ENCODE measurements at places on chromosomes 1 and 21. TPM values are rescaled to one million over a fixed set of nuclear protein-coding genes. Genes with fewer than 3 reads are reported as not detected.

DNA sequence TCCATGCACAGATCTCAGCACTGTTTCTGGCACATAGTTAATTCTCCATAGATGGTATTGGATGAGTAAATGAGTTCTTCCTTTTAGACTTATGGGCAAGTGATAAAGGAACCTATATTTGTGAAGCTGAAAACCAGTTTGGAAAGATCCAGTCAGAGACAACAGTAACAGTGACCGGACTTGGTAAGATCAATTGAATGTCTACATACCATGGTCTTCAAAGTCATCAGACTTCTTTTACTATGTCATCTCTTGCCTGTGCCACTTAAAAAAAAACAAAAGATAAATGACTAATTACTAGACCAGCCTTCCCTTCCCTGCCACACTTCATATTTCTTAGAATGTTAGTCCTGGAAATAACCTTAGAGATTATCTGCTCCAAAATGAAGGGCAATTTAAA is 246.7 kb downstream of the HMCN1 start:
- H3K4me3 ChIP-seq = no peak overlapping the region
- H3K27ac ChIP-seq = no peak overlapping the region
- H3K27me3 ChIP-seq = no peaks in the 10 kb centered on the region
- no peaks in the 10 kb centered on the region for H3K36me3 ChIP-seq
- no peak for DNase-seq

DNA sequence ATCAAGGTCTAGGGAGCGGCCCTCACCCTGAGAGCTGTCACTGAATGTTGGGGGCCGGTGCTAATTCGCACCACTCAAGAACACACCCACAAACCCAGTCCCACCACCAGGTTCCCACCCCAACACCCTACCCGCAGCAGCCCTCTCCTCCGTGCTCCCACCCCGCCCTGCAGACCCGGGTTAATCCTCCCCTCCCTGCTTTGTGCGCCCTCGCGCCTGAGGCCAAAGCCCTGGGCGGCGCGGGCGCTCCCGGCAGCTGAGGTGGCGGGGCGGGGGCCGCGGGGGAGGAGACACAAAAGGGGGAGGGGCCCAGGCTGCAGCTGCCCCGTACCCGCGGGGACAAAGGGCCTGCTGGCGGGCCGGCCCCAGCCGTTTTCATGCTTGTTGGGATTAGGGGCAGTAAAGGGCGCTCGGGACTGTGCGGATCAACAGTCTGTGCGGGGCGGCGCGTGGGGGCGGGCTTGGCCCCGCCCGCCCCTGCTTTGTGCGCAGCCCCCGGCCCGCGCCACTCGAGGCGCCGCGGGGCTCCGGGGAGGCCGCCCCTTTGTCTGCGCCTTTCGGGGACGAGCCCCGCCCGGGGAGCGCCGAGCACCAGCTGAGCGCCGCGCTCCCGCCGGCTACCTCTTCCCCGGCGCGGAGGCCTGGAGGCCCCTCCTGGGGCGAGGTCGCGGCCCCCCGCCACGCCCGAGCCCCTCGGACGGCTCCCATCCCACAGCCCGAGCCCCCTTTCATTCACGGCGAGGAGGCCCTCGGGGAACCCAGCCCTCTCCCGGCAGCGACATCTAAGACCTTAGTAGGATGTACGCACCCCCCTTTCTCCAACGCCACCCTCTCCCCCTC is 10.9 kb downstream of the C1orf216 start:
- H3K27me3 ChIP-seq = peaks cover 13% of the 10 kb centered on the region
- H3K36me3 ChIP-seq = no peaks in the 10 kb centered on the region
- peak overlapping the region; percentile 28 for H3K4me3 ChIP-seq

- H3K27ac ChIP-seq = peak overlapping the region; percentile 32
- no peaks in the 10 kb centered on the region for H3K27me3 ChIP-seq
- no peak for DNase-seq
- no peaks in the 10 kb centered on the region for H3K36me3 ChIP-seq
- no peaks in the 10 kb centered on the region for H3K4me1 ChIP-seq
Observed at GRCh38 chr21:46028573-46029091, 47.1 kb downstream of the COL6A1 start.

- H3K4me3 ChIP-seq = no peak overlapping the region
- no peak for DNase-seq
- H3K27ac ChIP-seq = no peak overlapping the region
- no peaks in the 10 kb centered on the region for H3K27me3 ChIP-seq
- H3K36me3 ChIP-seq = no peaks in the 10 kb centered on the region
Observed at GRCh38 chr1:184489908-184490307, 103.1 kb downstream of the C1orf21 start.

- no peaks in the 10 kb centered on the region for H3K27me3 ChIP-seq
- peaks cover 31% of the 10 kb centered on the region for H3K4me1 ChIP-seq
- H3K36me3 ChIP-seq = no peaks in the 10 kb centered on the region
- no peak overlapping the region for H3K4me3 ChIP-seq
Observed at GRCh38 chr1:53121319-53122172, 20.9 kb downstream of the SLC1A7 start.

DNA sequence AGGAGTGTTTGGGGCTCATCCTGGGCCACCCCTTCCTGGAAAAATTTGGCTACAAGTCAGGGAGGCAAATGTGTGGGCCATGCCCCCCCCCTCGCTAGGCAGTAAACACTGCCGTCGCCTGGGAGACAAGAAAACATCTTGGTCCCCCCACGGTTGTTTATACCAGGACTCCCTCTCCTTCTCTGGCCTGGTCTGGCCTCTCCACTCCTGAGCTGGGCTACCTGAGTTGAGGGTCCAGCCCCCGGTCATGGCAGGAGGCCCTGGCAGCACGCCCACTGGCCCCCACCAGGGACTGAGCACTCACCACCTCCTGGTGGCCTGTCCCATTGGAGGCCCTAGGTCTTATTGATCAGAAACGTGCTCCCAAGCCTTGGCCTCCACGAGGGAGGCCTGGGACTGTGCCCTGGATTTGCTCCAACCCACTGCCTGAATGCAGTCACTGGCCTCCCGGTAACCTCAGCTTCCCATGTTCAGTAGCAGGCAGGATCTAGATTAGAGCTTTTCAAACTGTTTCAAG is 15.8 kb downstream of the KCNQ4 start:
- H3K4me1 ChIP-seq = peaks cover 8% of the 10 kb centered on the region
- H3K4me3 ChIP-seq = no peak overlapping the region
- no peak overlapping the region for H3K27ac ChIP-seq
- no peaks in the 10 kb centered on the region for H3K36me3 ChIP-seq
- no peaks in the 10 kb centered on the region for H3K27me3 ChIP-seq
- no peak for DNase-seq

- H3K4me3 ChIP-seq = no peak overlapping the region
- no peak overlapping the region for H3K27ac ChIP-seq
- DNase-seq = no peak
- no peaks in the 10 kb centered on the region for H3K4me1 ChIP-seq
- H3K36me3 ChIP-seq = no peaks in the 10 kb centered on the region
Observed at GRCh38 chr1:7585216-7585907, 185.7 kb upstream of the VAMP3 start.

DNA sequence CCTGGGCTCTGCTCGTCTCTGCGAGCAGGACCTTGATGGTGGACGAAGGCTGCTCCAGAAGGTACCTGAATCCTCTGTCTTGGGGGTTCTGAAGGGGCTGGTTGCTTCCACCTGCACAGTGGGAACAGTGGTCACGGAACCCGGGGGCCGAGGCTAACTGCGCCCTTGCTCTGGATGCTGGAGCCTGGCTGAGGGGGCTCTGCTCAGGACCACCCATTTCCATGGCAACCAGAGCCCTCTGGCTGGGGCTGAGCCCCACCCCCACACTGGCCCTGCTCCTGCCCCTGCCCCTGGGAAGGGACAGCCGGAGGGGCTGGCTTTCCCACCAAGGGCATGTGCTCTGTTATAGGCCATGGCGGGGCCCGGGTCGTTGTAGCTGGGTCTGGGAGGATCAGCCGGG is 462.3 kb downstream of the PTPRU start:
- H3K27me3 ChIP-seq = no peaks in the 10 kb centered on the region
- no peaks in the 10 kb centered on the region for H3K36me3 ChIP-seq
- DNase-seq = peak; percentile 33
- no peak overlapping the region for H3K27ac ChIP-seq
- no peaks in the 10 kb centered on the region for H3K4me1 ChIP-seq
- H3K4me3 ChIP-seq = no peak overlapping the region

GRCh38 chr1:197041486-197042353 is 25.3 kb downstream of the F13B start:
- H3K4me1 ChIP-seq = no peaks in the 10 kb centered on the region
- H3K36me3 ChIP-seq = no peaks in the 10 kb centered on the region
- no peak for DNase-seq
- H3K27ac ChIP-seq = no peak overlapping the region
- H3K4me3 ChIP-seq = no peak overlapping the region

DNA sequence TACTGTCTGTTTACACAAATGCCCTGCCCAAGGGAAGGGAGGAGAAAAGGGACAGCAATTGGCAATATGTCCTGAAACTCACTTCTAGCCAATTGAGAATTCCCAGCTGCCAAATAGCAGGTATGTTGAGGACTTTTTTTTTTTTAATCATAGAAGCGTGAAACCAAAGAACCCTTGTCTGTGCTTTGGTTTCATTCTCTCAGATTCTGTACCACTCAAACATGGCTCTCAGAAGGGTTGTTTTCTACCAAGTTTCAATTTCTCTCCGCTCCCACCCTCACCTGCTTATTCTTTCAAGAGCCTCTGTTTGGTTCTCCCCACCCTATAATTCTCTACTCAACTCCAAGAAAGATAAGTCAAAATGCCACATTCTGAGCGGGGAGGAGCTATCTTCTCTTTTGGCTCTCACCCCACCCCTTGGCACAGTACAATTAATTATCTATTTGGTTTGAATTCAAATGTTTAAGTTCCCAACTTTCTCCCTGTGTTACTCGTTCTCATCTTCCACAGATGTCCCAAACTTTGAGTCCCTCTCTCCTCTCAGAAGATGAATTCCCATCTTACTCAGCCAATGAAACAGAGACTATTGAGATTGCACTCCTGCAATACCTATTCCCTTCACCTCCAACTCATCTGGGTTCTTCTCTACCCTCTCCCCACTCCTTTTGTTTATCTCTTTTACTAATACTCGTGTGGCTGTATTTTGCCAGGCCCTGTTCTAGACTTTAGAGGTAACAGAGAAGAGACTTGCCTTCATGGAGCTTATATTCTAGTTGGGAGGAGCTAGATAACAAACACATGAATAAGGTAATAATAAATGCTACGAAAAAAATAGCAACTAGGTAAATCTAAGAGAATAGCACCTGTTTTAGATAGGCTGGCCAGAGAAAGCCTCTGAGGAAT is 3.9 kb upstream of the TP53BP2 start:
- H3K27me3 ChIP-seq = no peaks in the 10 kb centered on the region
- no peaks in the 10 kb centered on the region for H3K36me3 ChIP-seq
- no peak for DNase-seq

DNA sequence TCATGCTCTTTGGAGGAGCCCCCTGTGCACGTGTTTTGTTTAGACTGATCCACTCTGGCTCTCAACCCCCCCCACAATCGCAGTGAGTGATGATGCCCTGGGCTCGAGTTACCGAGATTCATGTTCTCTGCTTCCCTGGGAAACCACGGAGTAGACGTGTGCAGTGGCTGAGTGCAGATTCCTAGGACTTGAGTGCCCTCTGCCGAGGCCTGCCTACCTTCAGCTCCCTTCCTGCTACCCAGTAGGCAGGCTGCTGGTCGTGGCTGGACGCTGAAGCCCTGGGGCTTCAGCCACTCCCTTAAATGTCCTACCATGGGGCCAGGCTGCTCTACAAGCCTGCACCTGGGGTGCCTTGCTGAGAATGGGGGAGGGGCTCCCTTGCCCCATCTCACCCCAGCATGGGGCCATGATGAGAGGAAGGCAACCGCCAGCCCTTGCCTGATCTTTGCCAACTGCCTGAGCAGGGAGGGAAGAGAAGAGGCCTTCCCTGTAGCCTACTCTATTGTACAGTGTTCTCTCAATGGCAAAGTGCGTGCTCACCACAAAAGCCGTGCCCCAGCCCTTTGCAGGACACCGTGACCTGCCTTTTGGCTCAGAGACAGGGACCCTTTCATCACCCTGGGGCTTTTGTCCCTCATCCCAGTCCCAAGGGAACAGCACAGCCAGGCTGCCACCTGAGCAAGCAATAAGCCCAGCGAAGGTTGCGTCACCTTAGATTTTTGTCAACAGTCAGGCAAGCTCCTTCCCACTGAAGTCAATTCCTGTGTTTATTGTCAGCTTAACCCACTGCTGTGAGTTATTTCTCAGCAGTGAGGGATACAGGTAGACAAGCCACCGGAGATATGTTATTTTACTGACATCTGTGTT is 4.1 kb upstream of the GRIK3 start:
- no peaks in the 10 kb centered on the region for H3K36me3 ChIP-seq
- H3K27me3 ChIP-seq = no peaks in the 10 kb centered on the region
- H3K4me1 ChIP-seq = no peaks in the 10 kb centered on the region
- no peak for DNase-seq
- H3K27ac ChIP-seq = no peak overlapping the region

- no peaks in the 10 kb centered on the region for H3K27me3 ChIP-seq
- H3K4me1 ChIP-seq = no peaks in the 10 kb centered on the region
- no peak for DNase-seq
- no peak overlapping the region for H3K27ac ChIP-seq
Observed at GRCh38 chr1:118395430-118395991, 210.5 kb upstream of the SPAG17 start.

DNA sequence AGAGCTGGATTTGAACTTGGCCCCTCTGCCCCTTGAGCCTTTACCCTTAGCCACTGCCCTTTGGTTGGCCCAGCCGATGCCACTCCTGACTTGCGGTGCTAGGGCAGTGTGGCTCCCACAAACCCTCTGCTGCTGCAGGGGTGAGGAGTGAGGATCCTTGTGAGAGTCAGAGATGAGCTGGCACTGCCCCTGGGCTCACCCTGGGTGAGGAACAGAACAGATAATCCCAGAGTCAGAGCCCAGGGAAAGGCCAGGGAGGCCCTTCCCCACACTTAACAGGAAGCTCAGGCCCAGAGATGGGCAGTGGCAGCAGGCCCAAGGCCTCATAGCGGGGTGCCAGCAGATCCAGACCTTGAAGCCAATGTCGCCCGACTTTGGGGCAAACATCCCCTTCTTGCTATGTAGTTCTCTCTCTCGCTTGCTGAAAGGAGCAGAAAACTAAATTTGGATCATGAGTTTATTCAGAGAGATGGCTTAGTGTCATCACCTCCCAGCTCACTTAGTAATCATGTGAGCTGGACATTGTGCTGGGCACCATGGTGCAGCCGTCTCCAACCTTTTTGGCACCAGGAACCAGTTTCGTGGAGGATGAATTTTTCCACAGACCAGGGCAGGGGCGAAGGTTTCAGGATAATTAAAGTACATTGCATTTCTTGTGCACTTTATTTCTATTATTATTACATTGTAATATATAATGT is 81.4 kb downstream of the IGSF21 start:
- H3K27me3 ChIP-seq = no peaks in the 10 kb centered on the region
- H3K4me3 ChIP-seq = no peak overlapping the region
- no peaks in the 10 kb centered on the region for H3K36me3 ChIP-seq
- no peak overlapping the region for H3K27ac ChIP-seq
- DNase-seq = no peak

Gene VSIG8
- 0.85 TPM for total RNA-seq

Gene VHLL
- not detected for total RNA-seq

Gene CFHR4
- total RNA-seq = not detected

Gene CLDN17
- not detected for total RNA-seq

Gene CRB1
- not detected for total RNA-seq

Gene OR6K3
- not detected for total RNA-seq

Gene TCHHL1
- total RNA-seq = not detected

Gene FAM72B
- 0.40 TPM for total RNA-seq

Gene KLF17
- not detected for total RNA-seq

Gene DNAI4
- 2.4 TPM for total RNA-seq

Gene LCE3D
- not detected for total RNA-seq

Gene GPR52
- total RNA-seq = 23.7 TPM

Gene TEX38
- not detected for total RNA-seq
